ENCODE measurements at places on chromosomes 5 and 9.

DNA sequence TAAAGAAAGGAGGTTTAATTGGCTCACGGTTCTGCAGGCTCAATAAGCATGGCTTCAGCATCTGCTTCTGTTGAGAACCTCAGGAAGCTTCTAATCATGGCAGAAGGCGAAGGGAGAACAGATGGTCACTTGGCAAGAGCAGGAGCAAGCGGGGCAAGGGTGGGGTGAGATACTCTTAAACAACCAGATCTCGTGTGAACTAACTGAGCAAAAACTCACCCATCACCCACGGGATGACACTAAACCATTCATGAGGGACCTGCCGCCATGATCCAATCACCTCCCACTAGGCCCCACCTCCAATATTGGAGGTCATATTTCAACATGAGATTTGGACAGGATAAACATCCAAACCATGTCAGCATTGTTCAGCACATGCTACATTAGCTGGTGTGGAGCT is 89.1 kb upstream of the HAND1 start:
- DNase-seq: no peak

GRCh38 chr5:144731786-144732185 is 561.1 kb downstream of the KCTD16 start:
- DNase-seq: no peak

DNA sequence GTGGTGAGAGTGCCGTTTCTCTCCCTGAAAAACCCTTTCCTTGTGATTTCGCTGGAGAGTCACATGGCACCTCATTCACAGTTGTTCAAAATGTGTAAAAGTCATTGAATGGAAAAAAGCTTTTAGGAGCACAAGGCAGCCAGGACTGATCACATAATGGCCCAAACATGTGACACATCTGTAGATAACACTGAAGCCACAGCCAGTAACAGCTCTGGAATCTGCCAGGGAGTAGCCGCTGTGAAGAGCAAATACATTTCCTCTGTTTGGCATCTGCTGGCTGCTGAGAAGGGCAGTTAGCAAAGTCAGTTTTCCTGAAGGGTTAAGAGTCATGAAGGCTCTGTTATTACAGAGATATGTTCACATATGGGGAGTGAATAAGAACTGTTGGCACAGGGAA is 271.8 kb downstream of the NNT start:
- DNase-seq: no peak

DNA sequence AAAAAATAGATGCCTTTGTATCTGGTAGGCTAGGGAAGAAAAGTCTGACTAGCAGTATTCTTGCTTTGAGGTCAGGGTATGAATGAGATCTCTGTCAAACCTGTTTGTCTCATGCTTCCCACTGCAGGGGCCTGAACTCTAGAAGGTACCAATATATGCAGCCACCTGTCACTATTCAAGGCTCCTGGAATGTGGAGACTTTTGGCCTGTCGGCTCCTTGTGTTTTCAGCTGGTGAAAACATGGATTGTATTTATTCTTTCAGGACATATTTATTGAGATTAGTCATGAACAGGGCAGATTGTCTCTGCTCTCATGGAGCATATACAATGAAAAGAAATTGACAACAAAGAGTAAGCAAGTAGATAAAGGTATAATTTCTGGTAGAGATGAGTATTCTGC is 255.8 kb downstream of the ARHGAP26 start:
- no peak for DNase-seq

DNA sequence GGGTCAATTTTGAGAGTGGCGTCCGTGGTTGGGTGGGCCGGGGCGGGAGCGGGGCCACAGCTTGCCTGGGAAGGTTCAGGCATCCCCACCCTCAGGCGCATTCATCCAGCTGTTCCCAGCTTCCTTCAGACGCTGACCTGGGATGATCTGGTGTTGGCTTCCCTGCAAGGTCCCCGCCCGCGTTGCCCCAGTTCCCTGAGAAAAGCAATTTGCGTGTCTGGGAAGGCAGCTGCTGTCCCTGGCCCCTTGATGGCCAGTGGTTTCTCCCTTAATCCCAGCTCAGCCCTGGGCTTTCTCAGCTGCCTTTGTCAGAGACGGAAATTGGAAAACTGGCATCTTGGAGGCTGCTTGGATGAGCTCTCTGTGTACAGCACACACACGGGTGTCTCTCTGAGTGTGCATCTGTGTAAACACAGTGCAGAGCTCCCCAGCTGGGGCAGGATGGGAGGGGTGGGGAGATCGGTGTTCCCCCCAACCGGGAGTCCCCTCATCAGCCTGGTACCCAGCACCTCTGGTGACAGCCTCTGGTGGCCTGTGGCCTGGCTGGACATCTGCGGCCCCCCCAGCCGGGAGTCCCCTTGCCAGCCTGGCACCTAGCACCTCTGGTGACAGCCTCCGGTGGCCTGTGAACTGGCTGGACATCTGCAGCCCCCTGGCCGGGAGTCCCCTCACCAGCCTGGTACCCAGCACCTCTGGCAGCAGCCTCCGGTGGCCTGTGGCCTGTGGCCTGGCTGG is 94.0 kb downstream of the COL5A1 start:
- DNase-seq: no peak

Data from activated T-helper 1 cell treated with Interleukin-2 at 50 U/mL for 16 hours (primary cell).